ENCODE measurements at places on chromosomes 2 and 18.

DNA sequence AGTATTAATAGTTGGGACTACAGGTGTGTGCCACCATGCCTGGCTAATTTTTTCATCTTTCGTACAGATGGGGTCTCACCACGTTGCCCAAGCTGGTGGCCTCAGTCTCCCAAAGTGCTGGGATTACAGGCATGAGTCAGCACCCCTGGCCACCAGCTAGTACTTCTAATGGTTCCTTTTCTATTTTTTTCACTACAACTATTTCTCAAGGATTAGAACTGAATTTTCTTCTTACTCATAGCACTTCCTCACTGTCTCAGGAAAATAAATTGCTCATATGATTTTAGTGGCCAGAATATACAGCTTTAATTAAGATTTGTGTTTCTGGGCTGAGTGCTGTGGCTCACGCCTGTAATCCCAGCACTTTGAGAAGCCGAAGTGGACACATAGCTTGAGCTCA lies 43.2 kb upstream of the SOS1 start:
- DNase-seq: no peak

DNA sequence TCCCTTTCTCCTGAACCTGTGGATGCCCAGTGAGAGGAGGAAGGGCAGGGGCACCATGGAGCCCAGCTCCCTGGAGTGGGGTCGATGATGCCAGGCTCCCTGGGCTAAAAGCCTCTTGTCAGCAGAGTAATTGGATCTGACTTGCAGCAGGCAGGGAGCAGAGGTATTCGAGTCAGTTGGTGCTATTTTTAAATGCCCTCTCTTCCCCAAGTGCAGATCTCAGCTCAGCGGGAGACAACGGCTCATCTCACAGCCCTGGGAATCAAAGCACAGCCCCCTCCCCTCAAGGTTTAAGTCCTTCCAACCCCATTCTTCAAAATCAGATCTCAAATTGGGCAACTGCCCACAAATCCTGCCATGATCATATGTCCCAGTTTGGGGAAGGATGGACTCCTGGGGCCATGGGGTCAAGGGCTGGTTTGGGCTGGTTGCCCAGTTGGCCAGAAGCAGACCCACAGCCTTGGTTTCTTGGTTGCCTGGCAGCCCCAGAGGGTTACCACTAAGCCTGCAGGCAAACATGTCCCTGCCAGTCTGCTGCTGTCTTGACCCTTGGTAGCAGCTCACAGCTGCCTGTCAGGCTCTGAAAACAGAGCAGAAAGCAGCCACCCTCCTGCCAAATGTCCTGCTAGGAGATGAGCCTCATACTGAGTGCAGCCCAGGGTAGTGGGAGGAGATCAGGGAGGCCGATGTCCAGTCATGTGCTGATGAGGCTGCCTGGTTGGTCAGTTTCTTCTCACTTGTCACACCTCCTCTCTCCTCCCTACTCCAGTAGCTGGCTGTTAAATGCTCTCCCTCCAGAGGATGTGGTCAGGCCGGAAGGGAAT lies 244.9 kb downstream of the LOXHD1 start:
- DNase-seq: no peak

- DNase-seq: no peak
Measured at GRCh38 chr2:68404164-68404563, 39.1 kb downstream of the PLEK start.

GRCh38 chr2:165149439-165149838 lies 54.4 kb downstream of the SCN3A start:
- no peak for DNase-seq

DNA sequence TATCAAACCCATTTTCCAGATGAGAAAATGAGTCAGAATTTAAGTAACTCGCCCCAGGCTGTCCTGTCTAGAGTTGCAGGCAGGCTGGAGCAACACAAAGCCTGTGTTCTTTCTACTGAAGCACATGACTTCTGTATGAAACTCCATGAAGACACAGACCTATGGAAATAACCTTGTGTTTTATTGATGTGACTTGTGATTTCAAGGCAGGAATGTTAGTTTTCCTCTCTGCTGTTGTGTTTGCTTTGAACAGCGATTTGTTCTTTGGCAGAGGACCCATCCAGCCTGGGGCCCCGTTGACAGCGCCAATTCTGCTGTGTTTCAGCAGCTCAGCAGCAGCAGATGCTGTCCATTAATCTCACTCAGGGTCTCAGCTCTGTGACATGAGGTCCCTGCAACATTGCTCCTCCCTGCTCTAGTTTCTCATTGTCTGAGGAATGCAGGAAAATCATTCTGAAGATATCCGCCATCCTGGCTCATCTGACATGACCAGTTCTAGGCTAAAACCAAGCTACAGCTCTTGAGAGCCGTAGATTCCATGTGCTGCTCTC lies 344.3 kb upstream of the RAB12 start:
- no peak for DNase-seq

Measured in activated T-cell treated with anti-CD3 and anti-CD28 coated beads, Interleukin-2, amount 50 U/mL, for 48 hours (primary cell).